ENCODE measurements at places on chromosomes 3 and 15.
A peak's percentile ranks its signal among the peaks of the same experiment; 100 is the strongest.

DNA sequence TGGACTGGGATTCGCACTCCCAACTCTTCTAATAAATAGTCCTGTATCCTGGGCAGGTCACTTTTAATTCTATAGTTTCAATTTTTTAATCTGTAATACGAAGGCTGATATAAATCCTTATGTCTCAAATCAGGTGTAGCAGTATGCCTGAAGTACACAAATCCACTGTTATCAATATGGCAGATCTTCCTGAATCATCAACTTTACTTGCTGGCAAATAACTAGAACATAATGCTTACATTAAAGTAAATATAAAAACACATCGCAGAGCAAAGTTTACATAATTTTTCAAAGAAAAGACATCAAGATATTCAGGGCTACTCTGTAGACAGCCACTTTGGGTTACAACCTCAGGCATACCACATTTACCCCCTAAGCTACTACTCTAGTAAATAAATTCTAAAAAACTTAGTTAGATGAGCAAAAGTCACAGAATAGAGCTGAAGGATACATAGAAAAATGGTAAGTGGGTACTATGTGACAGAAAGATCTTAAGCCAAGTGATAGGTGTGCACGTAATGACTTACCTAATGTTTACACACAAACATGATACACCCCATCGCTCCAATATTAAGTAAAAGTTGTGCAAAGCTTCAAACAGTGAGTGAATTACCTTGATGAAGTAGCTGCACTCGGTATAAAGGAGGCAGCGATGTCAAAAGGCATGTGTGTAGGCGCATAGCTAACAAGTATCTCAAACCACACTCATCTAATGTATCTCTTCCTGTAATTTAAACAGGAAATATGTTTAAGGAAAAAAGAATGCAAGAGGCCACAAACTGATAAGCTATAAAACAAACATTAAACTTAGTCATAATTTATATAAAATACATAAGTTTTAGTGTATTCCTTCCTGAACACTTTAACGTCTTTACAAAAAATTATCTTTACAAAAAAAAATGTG is 127.9 kb downstream of the DMXL2 start:
- peak; percentile 50 for DNase-seq

- no peak for DNase-seq
Observed at GRCh38 chr3:109803274-109803673, 465.9 kb upstream of the DPPA4 start.

DNA sequence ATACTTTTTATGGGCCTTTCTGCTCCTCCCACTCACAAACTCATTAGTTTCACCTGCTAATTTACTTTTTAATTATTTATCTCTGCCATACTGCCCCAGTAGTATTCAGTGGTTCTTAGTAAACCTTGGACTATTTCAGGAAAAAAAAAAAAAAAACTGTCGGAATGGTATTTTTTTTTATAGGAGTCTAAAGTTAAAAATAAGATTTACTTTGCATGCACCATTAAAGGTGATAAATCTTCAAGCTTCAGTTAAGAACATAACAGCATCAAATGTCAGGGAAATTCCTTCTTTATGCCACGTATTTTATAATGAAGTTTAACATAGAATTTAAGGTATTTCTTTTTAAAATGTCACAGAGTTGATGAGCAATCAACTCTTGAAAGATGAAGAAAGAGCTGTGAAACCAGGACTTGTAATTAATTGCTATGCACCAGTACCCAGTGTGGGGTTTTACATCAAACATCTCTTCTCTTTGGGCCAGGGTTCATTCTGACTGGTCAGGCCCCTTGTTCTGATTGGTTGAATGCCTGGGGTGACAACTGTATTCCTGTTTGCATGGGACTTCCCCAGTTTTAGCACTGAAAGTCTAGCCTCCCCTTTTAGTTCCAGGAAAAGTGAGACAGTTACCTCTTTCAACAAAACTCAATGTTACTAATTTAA is 40.3 kb upstream of the PTPRG start:
- DNase-seq: no peak

- DNase-seq: no peak
Observed at GRCh38 chr3:19945969-19946831, 697 bp upstream of the RAB5A start.

GRCh38 chr3:140629357-140630137 is 48.3 kb upstream of the TRIM42 start:
- peak; percentile 31 for DNase-seq

- no peak for DNase-seq
Observed at GRCh38 chr3:37905346-37905745, 43.7 kb downstream of the CTDSPL start.
